NCI-H1105 treated with DMSO at 0.1 percent for 48 hours (cell line): ENCODE measurements at places on chromosomes 6 and 20.

DNA sequence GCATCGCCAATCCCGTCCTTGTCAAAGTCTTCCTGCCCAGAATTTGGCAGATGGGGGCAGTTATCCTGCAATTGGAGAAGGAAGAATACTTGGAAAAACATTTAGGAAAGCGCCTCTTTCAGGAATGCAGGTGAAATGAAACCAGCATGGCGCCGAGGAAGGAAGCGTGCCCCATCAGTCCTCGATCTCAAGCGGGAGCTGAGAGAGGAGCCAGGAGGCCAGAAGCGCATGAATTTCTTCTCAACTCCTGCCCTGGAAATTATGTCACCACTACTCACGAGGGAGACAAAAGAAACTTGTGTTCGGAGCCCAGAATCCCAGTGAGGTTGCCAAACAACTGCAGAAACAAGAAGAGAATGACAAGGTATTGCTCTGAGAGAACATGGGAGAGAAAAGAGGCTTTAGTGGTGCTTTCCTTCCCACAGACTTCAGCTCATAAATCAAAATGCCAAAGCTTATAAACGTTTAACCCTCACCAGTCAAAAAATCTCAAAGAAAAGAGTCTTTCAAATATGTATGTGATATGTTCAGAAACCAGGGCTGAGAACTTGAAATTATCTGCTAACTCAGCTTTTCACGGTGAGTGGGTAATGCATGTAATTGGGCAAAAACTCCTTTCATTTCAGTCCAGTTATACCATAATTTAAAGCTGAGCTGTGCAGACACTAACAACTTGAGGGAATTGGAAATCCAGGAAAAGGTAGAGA is 23.9 kb downstream of the THBS2 start:
- DNase-seq, result no peak

GRCh38 chr6:13079096-13079723 is 249.1 kb downstream of the TBC1D7 start:
- no peak for DNase-seq

- peak; percentile 63 for DNase-seq
Measured at GRCh38 chr6:28474441-28475219, 31.3 kb upstream of the ZSCAN23 start.

GRCh38 chr6:32668226-32668747 is 1.8 kb upstream of the HLA-DQB1 start:
- DNase-seq, result no peak

GRCh38 chr20:4638826-4639225 is 82.9 kb upstream of the PRND start:
- no peak for DNase-seq

- no peak for DNase-seq
Measured at GRCh38 chr6:166667796-166668610, 41.0 kb upstream of the RPS6KA2 start.

DNA sequence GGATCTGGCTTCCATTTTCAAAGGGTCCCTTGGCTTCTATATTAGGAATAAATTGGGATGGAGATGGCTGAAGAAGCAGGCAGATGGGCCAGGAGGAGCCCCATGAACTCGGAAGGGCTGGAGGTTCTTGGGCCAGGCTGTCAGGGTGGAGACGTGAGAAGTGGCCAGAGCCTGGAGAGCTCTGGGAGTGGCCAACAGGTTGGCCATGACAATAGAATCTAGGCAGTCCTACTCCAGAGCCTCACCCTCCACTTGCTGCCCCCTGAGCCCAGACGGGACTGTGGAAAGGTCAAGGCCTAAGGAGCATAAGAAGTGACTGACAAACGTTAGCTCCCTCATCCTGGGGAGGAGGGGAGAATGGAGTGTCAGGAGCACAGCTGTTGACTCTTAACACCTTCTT is 62.1 kb downstream of the STK35 start:
- DNase-seq, result no peak

DNA sequence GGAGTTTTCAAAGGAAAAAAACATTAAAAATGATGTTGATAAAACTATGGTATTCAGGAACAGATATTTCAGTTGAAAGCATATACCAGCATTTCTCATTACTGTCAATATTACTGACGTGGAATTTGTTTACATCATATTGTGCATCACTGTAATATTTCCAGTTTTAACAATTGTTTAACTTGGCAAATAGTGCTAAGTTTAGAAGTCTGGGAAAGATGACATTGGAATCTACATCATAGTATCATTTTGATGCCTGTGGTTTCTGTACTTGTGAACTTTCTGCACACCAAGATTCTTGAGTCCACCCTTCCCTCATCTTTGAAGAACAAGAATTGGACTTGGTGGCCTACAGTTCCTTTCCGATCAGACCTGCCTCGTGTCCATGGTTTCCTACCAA is 98.1 kb downstream of the RALGAPA2 start:
- DNase-seq, result no peak

GRCh38 chr6:137928286-137928685 is 61.2 kb downstream of the TNFAIP3 start:
- DNase-seq, result no peak

- DNase-seq, result no peak
Measured at GRCh38 chr20:24446811-24447210, 22.6 kb upstream of the SYNDIG1 start.

DNA sequence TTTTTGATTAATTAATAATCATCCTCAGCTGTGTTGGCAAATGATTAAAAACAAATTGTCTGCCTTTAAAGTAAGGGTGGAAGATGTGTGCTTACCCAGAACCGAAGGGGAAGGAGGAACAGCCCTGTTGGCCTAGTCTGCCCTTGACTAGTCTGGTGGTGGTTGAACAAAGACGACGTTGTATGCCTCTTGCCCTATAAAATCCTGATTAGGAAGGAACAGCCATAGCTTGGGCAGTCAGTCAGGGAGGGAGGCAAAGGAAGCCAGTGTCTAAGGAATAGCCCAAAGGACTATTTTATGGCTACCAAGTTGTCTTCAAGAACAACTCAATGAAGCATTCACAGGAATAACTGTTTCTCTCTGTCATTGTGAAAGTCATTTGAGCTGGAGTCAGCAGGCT is 70.7 kb downstream of the PRDM1 start:
- DNase-seq, result no peak

DNA sequence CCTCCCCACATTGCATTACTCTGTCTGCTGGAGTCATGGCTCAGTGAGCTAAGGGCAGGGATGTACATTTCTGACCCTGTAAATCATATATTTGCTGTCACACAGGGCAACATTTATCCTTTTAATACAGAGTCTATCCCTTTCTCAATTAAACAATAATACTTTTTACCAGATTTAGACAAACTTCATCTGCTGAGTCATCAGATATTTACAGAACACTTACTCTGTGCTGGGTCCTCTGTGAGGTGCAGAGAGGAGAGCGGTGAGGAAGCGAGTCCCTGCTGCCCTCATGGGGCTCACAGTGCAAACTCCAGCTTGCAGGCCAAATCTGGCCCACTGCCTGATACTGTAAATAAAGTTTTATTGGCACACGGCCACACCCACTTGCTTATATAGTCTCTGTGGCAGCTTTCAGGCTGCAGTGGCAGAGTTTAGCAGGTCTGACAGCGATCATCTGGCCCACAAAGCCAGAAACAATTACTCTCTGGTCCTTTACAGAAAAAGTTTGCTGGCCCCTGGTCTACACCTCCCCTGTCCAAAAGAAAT is 144.5 kb downstream of the CDH26 start:
- DNase-seq, result no peak

DNA sequence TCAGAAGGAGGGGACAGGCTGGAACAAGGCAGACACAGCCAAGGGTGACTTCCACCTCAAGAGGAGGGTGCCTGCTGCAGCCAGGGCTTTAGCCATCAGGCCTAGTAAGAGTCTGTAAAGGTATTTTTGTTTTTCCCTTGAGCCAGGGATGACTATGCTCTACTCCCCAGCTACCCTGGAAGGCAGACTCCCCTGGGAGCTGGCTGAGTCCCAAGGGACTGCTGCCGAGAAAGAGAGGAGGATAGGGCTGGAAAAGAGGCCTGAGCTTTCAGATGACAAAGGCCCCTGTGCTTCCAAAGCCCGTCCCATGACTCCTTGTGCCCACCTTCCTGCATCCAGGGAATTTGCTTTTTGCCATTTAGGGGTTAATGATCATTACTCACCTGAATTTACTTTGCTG is 14.0 kb upstream of the GSTA4 start:
- no peak for DNase-seq

GRCh38 chr6:45184937-45185336 is 143.2 kb upstream of the RUNX2 start:
- DNase-seq, result no peak

DNA sequence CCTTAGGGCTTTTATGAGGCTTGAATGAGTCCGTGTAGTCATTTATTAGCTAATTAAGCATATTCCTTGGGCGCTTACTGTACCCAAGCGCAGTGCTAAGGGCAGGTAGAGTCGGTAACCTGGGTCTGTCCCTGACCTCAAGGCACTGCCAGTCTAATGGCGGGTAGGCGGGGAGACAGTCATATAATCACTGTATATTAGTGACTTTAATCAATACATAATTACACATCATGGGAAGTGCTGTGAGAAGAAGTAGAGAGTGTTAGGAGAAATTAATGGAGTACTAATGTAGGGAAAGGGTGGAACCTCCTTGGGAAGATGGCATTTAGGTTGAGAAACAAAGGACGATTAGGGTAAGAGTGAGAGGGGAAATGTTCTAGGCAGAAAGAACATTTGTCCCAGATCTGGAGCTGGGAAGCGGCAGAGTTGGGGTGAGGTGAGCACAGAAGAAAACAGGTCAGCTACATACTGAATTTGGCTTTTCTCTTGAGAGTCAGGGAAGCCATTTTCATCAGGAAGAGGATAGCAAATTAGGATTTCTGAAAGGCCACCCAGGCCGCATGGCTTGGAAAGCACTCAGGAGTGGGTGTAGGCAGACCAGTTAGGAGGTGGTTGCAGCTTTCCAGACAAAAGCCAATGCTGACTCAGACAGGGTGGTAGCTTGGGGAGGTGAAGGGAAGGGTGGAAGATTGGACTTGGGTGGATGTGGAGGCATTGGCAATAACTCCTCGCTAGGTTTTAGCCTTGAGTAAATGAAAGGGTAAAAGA is 954 bp upstream of the BLCAP start:
- no peak for DNase-seq

GRCh38 chr20:46446851-46447250 is 40.4 kb upstream of the ELMO2 start:
- no peak for DNase-seq
